Hematopoietic multipotent progenitor cell treated with erythropoietin and hydrocortisone succinate and interleukin-3 and kit ligand, for 6 days (in vitro differentiated cells): ENCODE measurements at places on chromosomes 1 and 21.

DNA sequence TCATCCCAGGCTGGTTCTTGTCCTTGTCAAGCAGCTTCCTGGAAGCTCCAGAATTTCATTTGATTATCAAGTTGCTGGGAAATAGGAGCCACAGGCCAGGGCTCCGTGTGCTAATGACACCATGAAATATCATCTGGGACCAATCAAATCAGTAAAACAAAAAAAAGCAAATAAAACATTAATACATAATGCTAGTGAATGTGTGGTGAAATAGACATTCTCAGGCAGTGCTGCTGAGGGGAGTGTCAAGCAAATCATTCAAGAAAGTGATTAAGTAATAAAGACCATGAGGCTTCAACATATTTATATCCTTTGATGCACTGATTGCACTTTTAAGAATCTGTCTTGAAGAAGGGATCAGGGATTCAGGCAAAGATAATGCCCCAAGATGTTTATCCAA is 213.7 kb downstream of the MATN1 start:
- no peak for DNase-seq

- no peak for DNase-seq
Observed at GRCh38 chr1:6275826-6276782, 15.2 kb upstream of the GPR153 start.

GRCh38 chr21:32702702-32703101 is 25.1 kb downstream of the SYNJ1 start:
- no peak for DNase-seq

- no peak for DNase-seq
Observed at GRCh38 chr1:41488040-41488951, 3.8 kb upstream of the EDN2 start.

- peak; percentile 47 for DNase-seq
Observed at GRCh38 chr21:26389971-26390641, 183.0 kb downstream of the CYYR1 start.

GRCh38 chr1:219927956-219928790 is at the start of gene SLC30A10:
Gene SLC30A10, minus strand, starts transcription at chr1:219928557. Its CDS starts 117 bp downstream, at chr1:219928440.
- peak; percentile 20 for DNase-seq

GRCh38 chr1:53541761-53542550 is 82.8 kb downstream of the DMRTB1 start:
- DNase-seq: peak; percentile 40

DNA sequence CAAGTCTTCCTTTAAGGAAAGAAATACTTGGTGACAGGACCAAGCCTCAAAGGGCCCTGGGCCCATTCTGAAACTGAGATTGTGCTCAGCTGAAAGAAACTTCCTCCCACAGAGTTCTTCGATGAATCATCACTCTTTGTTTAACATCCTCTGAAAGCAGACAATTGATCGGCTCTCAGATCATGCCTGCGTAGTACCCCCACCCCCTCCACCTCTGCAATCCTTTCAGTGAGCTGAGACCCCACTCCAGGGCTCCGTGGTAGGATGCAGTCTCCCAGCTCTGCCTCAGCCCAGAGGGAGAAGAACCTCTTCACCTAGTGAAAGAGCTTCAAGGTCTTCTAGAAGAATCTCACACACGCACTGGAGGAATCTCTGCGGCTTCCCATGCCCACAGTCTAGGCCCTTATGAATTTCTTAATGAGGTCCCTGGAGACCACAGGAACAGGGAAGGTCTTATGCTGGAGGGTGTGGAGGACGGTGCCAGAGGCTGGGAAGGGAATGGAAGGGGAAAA is 104.9 kb upstream of the SOD1 start:
- no peak for DNase-seq

- no peak for DNase-seq
Observed at GRCh38 chr1:208159555-208160258, 84.5 kb downstream of the PLXNA2 start.

DNA sequence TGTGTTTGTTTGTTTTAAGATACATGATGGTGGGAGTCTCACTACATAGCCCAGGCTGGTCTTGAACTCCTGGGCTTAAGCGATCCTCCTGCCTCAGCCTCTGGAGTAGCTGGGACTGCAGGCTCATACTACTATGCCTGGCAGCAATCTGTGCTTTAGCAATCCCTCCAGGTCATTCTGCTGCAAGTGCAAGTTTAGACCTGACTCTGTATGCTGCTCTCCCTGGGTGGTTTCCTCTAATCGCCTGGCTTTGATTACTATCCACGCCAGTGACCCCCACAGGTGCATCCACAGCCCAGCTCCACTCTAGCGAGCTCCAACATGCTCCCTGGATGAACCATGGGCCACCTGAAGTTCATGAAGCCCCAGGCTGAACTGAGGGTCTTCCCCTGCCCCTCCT is 15.5 kb upstream of the PABPC4 start:
- no peak for DNase-seq

DNA sequence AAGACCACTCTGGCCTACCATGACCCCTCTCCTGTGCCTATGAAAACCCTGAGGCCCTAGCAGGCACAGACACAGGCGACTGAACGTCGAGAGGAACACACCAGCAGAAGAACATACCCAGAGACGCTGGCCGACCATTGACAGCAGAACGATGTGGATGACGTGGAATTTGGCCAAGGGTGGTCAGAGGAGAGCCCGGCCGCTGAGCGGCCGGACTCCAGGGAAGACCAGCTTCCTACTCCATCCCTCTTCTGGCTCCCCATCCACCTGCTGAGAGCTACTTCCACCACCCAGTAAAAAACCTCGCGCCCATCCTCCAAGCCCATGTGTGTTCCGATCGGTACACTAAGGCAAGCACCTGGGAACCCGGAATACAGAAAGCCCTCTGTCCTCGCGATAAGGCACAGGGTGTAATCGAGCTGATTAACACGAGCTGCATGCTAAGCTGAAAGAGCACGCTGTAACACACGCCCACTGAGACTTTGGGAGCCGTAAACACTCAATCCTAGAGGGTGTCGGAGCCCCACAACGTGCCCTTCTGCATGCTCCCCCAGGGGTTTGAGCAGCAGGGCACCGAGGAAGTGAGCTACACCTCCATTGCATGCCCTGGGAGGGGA is 150.3 kb downstream of the CENPF start:
- no peak for DNase-seq

DNA sequence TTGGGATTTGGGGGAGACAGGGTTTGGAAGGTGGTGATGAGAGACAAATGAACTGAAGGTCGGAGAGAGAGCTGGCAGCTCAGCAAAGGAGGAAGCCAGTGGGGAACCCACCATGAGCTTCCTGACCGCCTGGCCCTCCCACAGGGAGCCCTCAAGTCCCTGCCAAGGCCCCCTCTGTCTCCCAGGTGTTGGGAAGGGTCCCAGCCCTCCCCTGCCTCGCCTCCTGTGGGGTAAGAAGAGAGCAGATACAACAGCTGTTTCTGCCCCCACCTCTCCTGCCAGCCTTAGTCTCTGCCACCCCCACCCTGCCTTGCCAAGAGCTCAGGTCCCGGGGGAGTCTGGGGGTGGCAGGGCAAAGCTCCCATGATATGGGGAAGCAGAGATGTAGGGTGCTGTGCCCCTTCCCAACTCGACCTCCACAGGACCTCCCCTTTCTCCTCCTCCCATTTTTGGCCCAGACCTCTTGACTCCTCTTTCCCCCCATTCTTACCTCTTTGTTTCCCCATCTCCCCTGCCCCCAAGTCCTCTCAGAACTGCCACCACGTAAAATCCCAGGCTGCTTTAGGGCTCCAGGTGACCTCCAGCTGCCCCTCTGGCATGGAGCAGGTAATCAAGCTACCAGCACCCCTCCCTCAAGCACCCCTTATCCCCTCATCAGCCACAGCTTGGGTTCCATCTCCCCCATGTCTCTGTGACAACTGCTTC is 556 bp downstream of the S100A1 start:
- no peak for DNase-seq

GRCh38 chr1:212646588-212646987 is 38.0 kb downstream of the ATF3 start:
- no peak for DNase-seq

DNA sequence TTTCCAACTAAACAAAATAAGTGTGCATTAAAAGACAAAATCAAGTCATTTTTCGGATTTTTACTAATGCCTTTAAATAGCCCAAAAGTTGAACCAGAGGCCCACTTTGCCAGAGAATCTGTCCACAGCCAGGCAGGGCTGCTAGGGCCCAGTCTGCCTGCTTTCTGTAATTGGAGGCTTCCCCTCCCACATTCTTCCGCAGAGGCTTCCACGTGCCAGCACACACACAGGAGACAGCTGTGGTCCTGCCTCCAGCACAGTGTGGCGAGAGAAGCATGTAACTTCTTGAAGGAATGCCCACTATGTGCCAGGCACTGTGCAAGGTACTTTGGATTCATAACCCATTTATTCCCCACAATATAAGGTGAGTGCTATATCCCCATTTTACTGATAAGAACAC is 11.3 kb upstream of the PDZK1IP1 start:
- DNase-seq: no peak

DNA sequence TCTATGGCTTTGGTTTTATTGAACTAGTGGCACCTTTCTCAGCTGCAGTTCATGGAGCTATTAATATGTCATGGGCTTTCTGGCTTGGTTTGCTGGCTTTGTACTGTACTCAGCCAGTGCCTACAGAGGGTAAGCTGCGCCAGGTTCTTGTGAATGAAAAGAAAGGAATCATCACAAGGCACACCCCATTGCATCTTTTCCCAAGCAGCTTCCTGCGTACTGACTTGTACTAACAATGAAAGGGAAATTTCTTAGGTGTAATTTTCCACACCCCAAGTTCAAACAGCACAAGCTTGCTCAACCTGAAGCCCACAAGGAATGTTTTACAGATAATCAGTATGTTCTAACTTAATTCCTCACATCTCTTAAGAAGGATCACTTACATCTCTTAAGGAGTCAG is 78.0 kb upstream of the TNFSF18 start:
- DNase-seq: no peak

DNA sequence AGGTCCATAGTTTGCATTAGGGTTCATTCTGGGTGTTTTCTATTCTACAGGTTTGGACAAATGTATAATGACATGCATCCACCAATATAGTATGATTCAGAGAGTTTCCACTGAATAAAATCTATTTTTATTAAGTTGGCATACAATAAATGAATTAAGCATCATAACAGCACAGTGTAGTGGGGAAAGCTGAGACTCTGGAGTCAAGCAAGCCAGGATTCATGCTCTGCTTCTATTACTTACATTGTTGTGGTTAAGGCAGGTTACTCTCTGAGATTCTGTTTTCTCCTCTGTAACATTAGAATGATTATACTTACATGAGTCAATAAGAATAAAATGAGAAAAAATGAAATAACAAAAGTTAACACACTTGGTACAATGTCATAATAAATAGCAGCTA is 131.3 kb downstream of the SLC30A10 start:
- DNase-seq: no peak

DNA sequence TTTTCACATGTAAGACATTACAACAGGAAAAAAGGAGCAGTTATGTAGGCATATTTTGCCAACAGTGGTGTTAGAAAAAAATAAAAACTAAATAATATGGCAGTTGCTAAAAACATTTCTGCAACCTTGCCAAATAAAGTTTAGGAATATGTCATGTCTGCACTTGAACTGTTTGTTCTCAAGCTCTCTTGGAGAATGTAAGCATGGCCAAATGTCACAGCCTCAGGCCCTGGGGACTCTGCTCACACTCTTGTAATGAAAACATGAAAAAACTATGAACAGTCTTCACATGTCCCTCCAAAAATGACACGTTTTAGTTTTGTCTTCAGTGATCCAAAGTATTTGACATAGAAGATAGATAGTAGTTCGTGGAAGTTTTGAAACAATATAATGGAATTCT is 753.3 kb downstream of the LTN1 start:
- no peak for DNase-seq

DNA sequence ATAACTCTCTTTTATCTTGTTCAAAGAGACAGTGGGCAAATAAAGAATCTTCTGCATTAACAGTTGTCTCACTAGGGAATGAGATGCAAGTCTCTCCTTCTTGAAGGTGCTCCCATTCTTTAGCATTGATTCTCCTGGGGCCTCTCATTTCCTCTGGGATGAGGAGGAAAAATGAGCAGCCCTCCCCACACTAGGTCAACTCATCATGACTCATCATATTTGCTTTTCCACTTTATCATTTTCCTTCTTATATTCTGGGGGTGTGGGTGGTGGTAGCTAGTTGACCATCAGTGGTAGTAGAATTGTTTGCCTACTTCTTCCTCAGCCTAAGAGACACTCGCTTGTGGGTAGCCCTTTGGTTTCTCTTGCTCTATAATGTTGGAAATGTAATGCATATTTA is 182.0 kb upstream of the C1orf87 start:
- DNase-seq: no peak

DNA sequence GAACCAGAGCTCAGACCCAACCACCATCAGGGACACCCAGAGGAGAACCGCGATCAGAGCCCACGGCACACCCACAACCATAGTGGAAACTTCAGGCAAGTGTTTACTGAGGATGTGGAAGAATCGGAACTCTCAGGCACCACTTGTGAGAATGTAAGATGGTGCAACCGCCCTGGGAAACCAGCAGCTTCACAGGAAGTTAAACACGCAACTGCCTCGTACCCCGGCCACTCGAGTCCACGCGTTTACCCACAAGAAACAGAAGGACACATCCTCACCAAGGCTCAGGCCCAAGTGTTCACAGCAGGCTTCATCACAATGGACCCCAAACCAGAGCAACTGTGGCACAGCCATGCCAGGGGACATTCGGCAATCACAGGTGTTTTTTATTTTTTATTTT is 51.4 kb upstream of the COL6A2 start:
- no peak for DNase-seq

- DNase-seq: no peak
Observed at GRCh38 chr1:200332716-200333115, 77.1 kb downstream of the ZNF281 start.

GRCh38 chr1:45543581-45544417 is 6.8 kb upstream of the AKR1A1 start:
- peak; percentile 72 for DNase-seq

DNA sequence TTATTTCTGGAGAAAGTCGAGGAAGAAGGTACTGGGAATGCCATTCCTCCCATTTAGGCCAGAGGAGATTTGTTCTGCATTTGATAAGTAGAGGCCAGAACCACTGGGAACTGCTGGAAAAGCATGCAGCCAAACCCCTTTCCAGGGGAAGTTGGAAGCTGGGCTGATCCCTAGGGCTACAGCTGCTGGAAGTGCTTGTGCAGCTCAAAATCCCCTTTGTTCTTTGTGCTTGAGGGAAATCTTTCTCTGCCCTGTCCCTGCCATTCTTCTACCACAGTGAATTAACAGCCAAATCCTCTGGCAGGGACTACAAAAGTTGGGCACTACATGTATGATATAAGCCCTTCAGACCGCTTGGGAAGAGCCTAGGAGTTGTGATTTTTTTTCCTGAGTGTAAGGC is 734.1 kb downstream of the LRRIQ3 start:
- DNase-seq: no peak

DNA sequence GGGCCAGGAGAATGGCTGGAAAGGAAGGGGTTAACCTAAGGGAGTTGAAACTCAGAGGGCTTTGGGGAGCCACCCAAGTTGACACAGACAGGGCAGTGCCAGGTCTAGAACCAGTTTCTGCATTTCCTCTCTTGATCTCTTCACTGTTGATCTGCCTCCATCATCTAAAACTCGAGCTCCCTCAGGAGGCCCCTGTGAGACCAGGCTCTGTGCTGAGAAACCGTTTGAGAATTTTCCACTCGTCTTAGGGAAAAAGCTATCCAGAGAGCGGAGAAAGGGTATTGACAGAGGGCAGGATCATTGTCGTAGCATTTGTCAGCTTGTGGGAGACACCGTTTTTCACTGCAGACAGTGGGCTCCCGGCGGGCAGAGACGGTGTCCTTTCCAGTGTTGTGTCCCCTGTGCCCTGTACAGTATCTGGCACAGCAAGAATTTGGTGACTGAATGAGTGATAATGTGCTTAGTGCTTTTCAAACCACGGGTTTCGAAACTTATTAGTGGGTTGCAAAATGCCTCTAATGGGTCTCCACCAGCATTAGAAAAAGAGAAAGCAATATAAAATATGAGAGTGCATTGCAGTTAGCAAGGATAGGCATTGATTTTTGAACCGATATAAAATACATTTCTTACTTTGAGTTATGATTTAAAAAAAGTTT is 31.1 kb downstream of the PROK1 start:
- DNase-seq: peak; percentile 37
